Vein endothelial cell (primary cell): ENCODE measurements at places on chromosomes 6 and 20. TPM values are rescaled to one million over a fixed set of nuclear protein-coding genes. Genes with fewer than 3 reads are reported as not detected.

Gene PRRT1
- total RNA-seq = not detected in 2 replicates

Gene PRSS35
- 0.33 TPM in 1 of 2 replicates, not detected in the other for total RNA-seq

Gene TUBB1
- total RNA-seq = not detected in 2 replicates

Gene MOCS1
- 9.2 and 11.1 TPM in 2 replicates for total RNA-seq
